ENCODE measurements at places on chromosomes 7 and 10. TPM values are rescaled to one million over a fixed set of nuclear protein-coding genes. Genes with fewer than 3 reads are reported as not detected.

FAM25A gene
- total RNA-seq: not detected

GPR37 gene
- total RNA-seq: not detected

LEP gene
- not detected for total RNA-seq

FAM180A gene
- not detected for total RNA-seq
